ENCODE measurements at places on chromosomes 11 and 22. TPM values are rescaled to one million over a fixed set of nuclear protein-coding genes. Genes with fewer than 3 reads are reported as not detected.

ARAP1 gene
- polyA plus RNA-seq = 102 TPM

RASL10A gene
- polyA plus RNA-seq = not detected

PRR33 gene
- polyA plus RNA-seq = 0.05 TPM

GSTT2B gene
- polyA plus RNA-seq = 20.4 TPM

C22orf15 gene
- 4.8 TPM for polyA plus RNA-seq

ASCC2 gene
- polyA plus RNA-seq = 51.2 TPM

C11orf52 gene
- polyA plus RNA-seq = 5.7 TPM

OR52I1 gene
- 0.09 TPM for polyA plus RNA-seq

RFPL2 gene
- 0.21 TPM for polyA plus RNA-seq

SLC22A9 gene
- 0.07 TPM for polyA plus RNA-seq

OR8G5 gene
- not detected for polyA plus RNA-seq

TRIOBP gene
- 80.8 TPM for polyA plus RNA-seq

SEC14L2 gene
- polyA plus RNA-seq = 12.5 TPM

KIAA1671 gene
- polyA plus RNA-seq = 20.0 TPM

P2RY6 gene
- 1.8 TPM for polyA plus RNA-seq

RAB36 gene
- 10.6 TPM for polyA plus RNA-seq

C11orf21 gene
- 1.7 TPM for polyA plus RNA-seq

F2 gene
- polyA plus RNA-seq = 0.42 TPM

ZNF408 gene
- polyA plus RNA-seq = 10.8 TPM

CCDC82 gene
- 64.5 TPM for polyA plus RNA-seq

BIRC3 gene
- polyA plus RNA-seq = 3.2 TPM

LINC01488 gene
- 0.12 TPM for polyA plus RNA-seq

CARD10 gene
- polyA plus RNA-seq = 17.5 TPM

CCDC15 gene
- polyA plus RNA-seq = 6.5 TPM

FERMT3 gene
- polyA plus RNA-seq = 11.9 TPM

NADSYN1 gene
- 57.4 TPM for polyA plus RNA-seq

KRTAP5-10 gene
- not detected for polyA plus RNA-seq

WT1 gene
- 0.45 TPM for polyA plus RNA-seq

NCR3LG1 gene
- 0.89 TPM for polyA plus RNA-seq

FIBIN gene
- polyA plus RNA-seq = 7.6 TPM

TRIM48 gene
- not detected for polyA plus RNA-seq

C1QTNF5 gene
- polyA plus RNA-seq = 47.7 TPM
